H1 (cell line): ENCODE measurements at places on chromosomes 2 and 18.

DNA sequence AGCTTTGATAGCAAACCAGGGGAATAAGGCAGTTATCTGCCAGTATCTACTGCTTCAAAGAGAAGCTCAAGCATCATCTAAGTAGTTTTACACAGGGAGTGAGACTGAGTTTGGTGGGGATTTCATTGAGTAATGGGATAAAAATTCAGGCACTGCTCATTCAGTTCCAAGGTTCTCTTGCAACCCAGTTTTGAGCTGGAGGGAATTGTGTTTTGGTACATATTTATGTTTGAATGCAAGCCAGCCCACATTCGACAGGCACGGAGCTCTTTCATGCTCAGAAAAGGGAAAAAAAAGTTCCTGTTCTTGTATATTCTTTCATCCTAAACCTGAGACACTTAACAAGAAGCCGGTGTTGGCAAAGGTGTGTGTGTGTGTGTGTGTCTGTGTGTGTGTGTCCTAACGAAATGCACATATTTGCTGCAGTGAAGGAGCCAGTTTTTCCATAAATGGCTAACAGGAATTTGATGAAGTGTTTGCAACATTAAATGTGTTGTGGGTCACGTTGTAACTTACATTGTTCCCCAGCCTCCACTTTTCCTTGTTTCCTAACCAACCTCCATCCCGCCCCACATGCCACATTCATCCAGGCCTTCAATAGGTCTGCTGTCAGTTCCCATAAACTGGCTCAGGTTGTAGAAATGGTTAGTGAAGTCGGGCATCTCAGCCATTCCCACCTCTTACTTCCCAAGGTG, 311.1 kb downstream of the TXNL1 start:
- no peak overlapping the region for H3K27ac ChIP-seq
- no peak overlapping the region for H3K4me3 ChIP-seq
- no peaks in the 10 kb centered on the region for H3K27me3 ChIP-seq
- peaks cover 4% of the 10 kb centered on the region for H3K4me1 ChIP-seq
- DNase-seq = no peak
- no peaks in the 10 kb centered on the region for H3K36me3 ChIP-seq

DNA sequence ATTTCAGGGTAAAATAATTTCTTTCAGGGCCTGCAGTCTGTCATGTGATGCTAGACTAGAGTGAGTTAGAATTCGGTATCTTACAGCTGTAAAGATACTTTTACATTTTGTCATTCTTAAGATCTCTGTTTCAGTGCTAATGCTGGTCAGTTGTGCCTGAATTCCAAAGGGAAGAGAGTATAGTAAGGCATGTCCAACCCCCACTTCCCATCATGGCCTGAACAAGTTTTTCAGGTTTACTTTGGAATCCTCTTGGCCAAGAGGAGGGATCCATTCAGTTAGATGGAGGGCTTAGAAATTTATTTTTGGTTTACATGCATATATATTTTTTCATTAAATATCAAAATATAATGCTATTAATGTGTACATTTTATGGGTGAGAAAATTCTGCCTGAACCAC, 596.6 kb downstream of the XIRP2 start:
- H3K36me3 ChIP-seq = no peaks in the 10 kb centered on the region
- no peaks in the 10 kb centered on the region for H3K27me3 ChIP-seq
- peaks cover 2% of the 10 kb centered on the region for H3K4me1 ChIP-seq

DNA sequence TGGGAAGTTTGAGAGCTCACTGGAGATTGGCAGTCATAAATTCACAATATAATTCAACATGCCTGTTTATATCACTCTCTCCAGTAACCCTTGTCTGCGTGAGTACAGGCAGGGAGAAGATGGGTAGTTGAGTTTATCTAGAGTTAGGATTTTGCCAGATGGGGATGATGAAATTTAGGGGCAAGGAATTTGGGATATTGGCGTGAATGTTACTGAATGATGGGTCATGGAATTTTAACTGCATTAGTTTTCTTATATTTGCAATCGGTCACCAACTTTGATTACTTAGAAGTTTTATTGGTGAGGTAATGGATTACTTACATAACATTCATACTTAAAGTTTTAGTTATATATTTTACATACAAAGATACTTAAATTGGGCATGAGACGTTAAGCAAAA, 35.1 kb downstream of the SANBR start:
- H3K36me3 ChIP-seq = no peaks in the 10 kb centered on the region
- no peaks in the 10 kb centered on the region for H3K27me3 ChIP-seq
- H3K4me3 ChIP-seq = no peak overlapping the region

DNA sequence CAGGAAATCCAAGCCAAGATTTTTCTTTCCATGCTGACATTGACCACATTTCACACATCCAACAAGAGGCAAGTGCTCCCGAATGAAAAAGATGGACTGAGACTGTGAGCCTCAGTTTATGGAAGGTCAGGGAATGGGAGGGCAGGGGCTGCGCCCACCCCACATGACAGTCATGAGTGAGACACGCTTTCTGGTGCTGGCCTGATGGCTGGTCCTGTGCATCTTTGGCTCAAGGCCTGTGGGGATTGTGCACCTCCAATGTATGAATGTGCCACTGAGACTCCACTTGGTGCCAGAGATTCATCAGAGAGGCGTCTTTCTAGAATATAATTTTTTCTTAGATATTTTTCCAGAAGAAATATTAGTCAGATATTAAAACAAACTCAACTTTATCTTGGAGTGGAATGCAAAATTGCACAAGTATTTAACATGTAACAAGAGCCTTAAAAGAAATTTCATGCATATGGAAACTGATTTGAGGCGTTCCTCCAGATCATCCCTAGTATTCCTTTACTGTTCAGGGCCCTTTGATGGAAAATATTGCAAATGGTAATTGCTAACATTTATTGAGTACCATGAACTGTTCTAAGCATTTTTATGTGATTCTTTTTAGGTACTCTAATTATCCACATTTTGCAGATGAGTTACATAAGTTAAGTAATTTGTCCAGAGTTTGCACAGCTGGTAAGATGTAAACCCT, 87.3 kb upstream of the GPR45 start:
- H3K27me3 ChIP-seq = no peaks in the 10 kb centered on the region
- H3K4me3 ChIP-seq = no peak overlapping the region
- no peaks in the 10 kb centered on the region for H3K4me1 ChIP-seq
- no peak overlapping the region for H3K27ac ChIP-seq

DNA sequence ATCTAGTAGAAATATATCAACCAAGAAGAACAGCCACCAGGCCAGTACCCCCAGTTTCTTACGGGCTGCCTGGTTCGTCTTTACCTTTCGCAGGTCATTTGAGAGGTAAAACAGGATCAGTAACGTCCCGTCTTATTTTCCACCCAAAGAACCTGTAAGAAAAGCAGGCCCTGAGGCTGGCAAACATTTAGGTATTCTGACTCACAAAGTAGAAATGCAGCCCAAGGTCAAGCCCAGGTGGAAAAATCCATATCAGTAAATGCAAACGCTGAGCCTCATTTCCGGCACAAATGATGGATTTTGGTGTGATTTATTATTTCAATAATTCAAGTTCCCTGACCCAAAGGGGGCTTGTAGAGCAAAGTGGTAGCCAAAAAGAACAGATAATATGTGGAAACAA, 171.2 kb downstream of the ZNF516 start:
- no peaks in the 10 kb centered on the region for H3K27me3 ChIP-seq
- no peak for DNase-seq
- no peak overlapping the region for H3K4me3 ChIP-seq
- no peaks in the 10 kb centered on the region for H3K36me3 ChIP-seq
- H3K4me1 ChIP-seq = no peaks in the 10 kb centered on the region
- H3K27ac ChIP-seq = no peak overlapping the region

DNA sequence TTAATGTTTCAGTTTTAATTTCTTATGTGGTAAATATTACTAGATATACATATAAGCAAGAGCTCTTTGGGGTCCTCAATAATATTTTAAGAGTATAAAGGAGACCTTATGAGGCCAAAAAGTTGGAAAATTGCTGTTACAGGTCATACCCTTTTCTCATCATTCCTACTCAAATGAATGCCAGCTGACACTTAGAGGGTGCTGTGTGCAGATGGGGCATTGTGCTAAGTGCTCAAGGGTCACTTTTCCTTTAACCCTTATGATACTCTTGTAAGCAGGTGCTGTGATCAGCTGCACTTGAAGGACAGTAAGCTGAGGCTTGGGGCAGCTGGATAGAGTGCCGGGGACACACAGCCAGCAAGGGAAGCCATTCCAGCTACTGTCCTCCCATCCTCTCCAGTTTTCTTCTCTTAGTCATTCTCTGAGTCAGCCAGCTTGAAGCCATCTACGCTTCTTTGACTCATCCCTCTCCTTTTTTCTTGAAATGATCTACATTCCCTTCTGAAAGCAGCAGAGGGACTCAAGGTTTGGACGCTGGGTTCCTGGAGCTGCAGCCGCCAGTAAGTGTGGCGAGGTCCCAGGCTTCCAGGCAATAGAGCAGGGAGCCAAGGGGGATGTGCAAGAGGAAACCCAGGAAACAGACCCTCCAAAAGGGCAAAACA, 42.0 kb upstream of the CREB1 start:
- no peak for DNase-seq
- no peaks in the 10 kb centered on the region for H3K4me1 ChIP-seq
- H3K36me3 ChIP-seq = no peaks in the 10 kb centered on the region
- H3K27ac ChIP-seq = no peak overlapping the region

DNA sequence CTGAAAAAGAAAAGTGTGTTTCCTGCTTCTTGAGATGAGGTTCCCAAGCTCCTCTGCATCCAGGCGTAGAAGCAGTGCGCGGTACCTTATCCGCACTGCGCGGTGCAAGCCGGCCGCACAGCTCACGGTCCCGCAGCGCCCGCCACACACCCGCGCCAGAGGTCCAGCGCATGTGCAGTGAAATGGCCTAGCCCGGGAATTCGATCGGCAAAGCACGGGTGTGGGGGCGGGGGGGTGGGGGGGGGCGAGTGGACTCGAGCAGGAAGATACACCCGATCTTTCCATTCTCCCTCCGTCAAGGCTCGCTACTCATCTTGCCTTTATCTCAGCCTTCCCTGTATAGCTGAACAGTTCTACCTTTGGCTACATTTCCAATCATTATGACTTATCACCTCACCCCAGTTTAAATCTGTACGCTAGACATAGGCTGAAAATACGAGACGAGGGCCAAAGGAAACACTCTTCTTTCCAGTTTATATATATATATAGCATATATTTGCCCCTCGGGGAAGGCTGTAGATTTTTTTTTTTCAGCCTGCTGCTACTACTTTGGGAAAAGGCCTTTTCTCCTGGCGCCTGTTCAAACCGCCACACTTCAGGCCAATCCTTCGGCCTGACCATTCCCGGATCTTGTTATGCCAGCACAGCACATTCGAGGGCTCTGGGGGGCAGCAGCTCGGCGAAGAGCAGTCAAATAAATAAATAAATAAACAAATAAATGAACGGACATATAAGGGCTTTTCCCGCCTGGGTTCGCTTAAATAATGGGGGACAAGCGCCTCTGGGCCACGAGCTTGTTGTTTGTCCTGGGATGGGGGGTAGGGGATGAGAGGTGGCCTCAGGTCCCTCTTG, 10.4 kb downstream of the HOXD8 start:
- H3K36me3 ChIP-seq = no peaks in the 10 kb centered on the region
- H3K27me3 ChIP-seq = peaks cover 81% of the 10 kb centered on the region
- H3K4me3 ChIP-seq = no peak overlapping the region
- peaks cover 3% of the 10 kb centered on the region for H3K4me1 ChIP-seq
- no peak for DNase-seq
- H3K27ac ChIP-seq = no peak overlapping the region

- no peaks in the 10 kb centered on the region for H3K36me3 ChIP-seq
- peaks cover 11% of the 10 kb centered on the region for H3K4me1 ChIP-seq
- no peaks in the 10 kb centered on the region; the same call in 1 of the 2 replicates for H3K27me3 ChIP-seq
- no peak for DNase-seq
Measured at GRCh38 chr18:2903006-2903405, 56.2 kb downstream of the EMILIN2 start.

DNA sequence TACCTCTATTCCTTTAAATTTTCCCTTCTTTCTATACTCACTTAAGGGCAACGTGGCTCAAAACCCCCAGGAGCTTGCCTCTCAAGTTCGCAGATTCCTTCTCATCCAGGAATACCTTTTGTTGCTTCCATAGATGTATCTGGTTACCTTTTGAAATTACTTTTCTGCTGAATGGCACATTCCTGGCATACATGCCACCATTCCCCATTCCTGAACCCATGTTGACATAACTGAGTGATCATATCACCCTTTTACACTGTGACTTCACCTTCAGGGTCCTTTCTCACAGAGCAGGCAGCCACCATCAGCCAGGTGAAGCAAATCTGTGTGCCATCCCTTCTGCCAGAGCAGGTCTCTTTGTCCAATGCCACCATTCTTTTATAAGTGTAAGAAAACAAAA, 615.8 kb downstream of the ARHGAP15 start:
- no peak for DNase-seq
- peaks cover 3% of the 10 kb centered on the region for H3K4me1 ChIP-seq
- H3K4me3 ChIP-seq = no peak overlapping the region

GRCh38 chr2:241895712-241896641, 26.4 kb downstream of the RTP5 start:
- H3K27ac ChIP-seq = no peak overlapping the region
- H3K4me3 ChIP-seq = no peak overlapping the region
- DNase-seq = peak; percentile 50
- no peaks in the 10 kb centered on the region for H3K36me3 ChIP-seq
- peaks cover 8% of the 10 kb centered on the region; the same call in 1 of the 2 replicates for H3K4me1 ChIP-seq

DNA sequence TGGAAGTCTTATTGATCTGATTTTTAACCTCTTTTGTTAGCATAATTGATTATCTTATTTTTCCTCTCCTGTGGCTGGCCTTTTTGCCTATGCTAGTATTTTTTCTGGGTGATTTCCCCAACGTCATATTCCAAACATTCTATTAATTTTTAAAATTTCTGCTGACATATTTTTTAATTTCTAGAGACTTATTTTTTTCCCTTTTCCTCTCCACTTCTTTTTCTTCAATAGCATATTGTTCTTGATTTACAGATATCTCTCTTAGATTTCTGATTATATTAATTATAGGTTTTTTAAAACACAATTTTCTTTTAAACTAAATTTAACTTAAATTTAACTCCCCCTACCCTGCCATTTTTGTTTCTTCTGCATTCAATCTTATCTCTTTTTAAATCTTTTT, 47.2 kb upstream of the NR4A2 start:
- peaks cover 3% of the 10 kb centered on the region for H3K4me1 ChIP-seq
- H3K27ac ChIP-seq = no peak overlapping the region
- H3K4me3 ChIP-seq = no peak overlapping the region

- no peaks in the 10 kb centered on the region for H3K27me3 ChIP-seq
- H3K36me3 ChIP-seq = no peaks in the 10 kb centered on the region
- no peak for DNase-seq
- no peak overlapping the region for H3K27ac ChIP-seq
- no peaks in the 10 kb centered on the region for H3K4me1 ChIP-seq
- no peak overlapping the region for H3K4me3 ChIP-seq
Measured at GRCh38 chr2:4507661-4508060, 804.3 kb downstream of the DCDC2C start.

- H3K27me3 ChIP-seq = no peaks in the 10 kb centered on the region
- H3K4me1 ChIP-seq = no peaks in the 10 kb centered on the region
- H3K27ac ChIP-seq = no peak overlapping the region
- no peak overlapping the region for H3K4me3 ChIP-seq
- peaks cover 44% of the 10 kb centered on the region for H3K36me3 ChIP-seq
Measured at GRCh38 chr2:200439981-200440380, 69.9 kb downstream of the KCTD18 start.

- H3K4me3 ChIP-seq = no peak overlapping the region
- no peak overlapping the region for H3K27ac ChIP-seq
- no peaks in the 10 kb centered on the region for H3K4me1 ChIP-seq
- no peak for DNase-seq
- H3K27me3 ChIP-seq = no peaks in the 10 kb centered on the region
Measured at GRCh38 chr2:112494828-112495227, 12.9 kb downstream of the TTL start.

- H3K4me1 ChIP-seq = peaks cover 7% of the 10 kb centered on the region
- H3K4me3 ChIP-seq = no peak overlapping the region
- no peak overlapping the region for H3K27ac ChIP-seq
- no peaks in the 10 kb centered on the region for H3K36me3 ChIP-seq
Measured at GRCh38 chr2:28274911-28275685, 117.6 kb upstream of the FOSL2 start.

GRCh38 chr2:188345426-188345825, 53.8 kb downstream of the GULP1 start:
- no peak overlapping the region for H3K27ac ChIP-seq
- H3K4me1 ChIP-seq = peaks cover 2% of the 10 kb centered on the region; the same call in 1 of the 2 replicates
- no peaks in the 10 kb centered on the region for H3K27me3 ChIP-seq
- H3K36me3 ChIP-seq = no peaks in the 10 kb centered on the region
